ENCODE measurements at places on chromosomes 11 and 22. TPM values are rescaled to one million over a fixed set of nuclear protein-coding genes. Genes with fewer than 3 reads are reported as not detected.

NLRP14 gene
- total RNA-seq = 0.40 TPM

KRTAP5-11 gene
- total RNA-seq = not detected

SLC22A9 gene
- total RNA-seq = not detected

NTM gene
- 2.1 TPM for total RNA-seq

GRCh38 chr11:61532134-61533038, 23.8 kb downstream of the LRRC10B start:
- DNase-seq = no peak

- no peak for DNase-seq
Measured at GRCh38 chr11:68269414-68270081, 2.2 kb downstream of the C11orf24 start.

DNA sequence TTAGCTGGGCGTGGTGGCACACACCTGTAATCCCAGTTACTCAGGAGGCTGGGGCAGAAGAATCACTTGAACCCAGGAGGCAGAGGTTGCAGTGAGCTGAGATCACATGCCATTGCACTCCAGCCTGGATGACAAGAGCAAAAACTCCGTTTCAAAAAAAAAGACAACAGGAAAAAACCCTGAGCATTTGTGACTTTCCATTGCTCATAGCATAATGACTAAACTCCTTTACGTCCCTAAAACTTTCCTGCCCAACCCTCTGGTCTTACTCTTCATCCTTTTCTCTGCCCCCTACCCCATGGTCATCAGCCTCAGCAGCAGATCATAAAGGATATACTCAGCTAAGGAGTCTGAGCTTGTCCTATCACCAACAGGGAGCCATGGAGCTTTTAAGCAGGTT, 6.8 kb upstream of the LDLRAD3 start:
- no peak for DNase-seq

- DNase-seq = no peak
Measured at GRCh38 chr11:64747961-64748665, 4.2 kb upstream of the RASGRP2 start.

GRCh38 chr11:70065318-70066135, 12.6 kb upstream of the ANO1 start:
- DNase-seq = no peak
